ENCODE measurements at places on chromosomes 16 and 17. TPM values are rescaled to one million over a fixed set of nuclear protein-coding genes. Genes with fewer than 3 reads are reported as not detected.

- DNase-seq = no peak
Measured at GRCh38 chr17:76075364-76076145, 974 bp downstream of the GALR2 start.

- no peak for DNase-seq
Measured at GRCh38 chr17:228951-229708, 47.7 kb upstream of the DOC2B start.

DNA sequence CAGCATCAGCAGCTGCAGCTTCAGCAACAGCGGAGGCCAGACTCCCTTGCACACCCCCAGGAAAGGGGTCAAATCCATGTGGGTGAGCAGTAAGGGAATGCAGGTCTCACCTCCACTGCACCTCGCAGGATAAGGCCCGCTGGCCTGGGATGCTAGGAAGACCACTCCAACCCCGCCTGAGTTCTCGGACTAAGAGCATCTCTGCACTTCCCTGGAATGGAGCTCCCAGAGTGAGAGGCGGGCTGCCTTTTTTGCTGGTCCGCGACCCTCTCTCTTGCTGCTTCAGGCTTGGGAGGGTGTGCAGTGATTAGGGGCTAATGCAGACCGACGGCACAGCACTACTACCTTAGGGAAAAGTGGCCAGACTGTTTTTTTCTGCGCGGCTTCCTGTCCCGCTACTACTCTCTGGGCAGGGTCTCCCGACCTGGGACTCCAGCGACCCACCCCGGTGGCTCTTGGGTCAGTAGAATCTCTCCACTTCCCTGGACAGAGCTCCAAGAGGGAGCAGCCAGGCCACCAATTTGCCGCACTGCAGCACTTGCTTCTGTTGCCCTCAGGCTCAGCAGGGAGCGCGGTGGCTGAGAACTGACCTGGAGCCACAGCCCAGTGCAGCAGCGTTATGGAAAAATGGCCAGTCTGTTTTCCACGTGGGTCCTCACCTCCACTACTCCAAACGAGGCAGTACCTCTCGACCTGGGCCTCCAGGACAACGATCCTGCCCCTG lies 480.4 kb downstream of the CDH8 start:
- DNase-seq = no peak

DNA sequence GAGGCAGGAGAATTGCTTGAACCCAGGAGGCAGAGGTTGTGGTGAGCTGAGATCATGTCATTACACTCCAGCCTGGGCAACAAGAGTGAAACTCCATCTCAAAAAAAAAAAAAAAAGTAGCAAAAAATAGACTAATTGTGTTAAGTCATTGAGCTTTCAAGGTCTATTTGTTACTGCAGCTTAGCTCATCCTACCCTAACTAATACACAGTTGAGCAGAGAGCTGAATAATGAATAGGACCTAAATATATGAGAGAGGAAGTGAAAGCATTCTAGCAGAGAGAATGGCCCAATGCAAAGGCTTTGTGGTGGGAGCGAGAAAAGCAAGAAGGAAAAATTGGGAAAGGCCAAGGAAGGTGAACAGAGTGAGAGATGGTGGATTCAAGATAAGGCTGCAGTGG lies 128.3 kb downstream of the AXIN2 start:
- DNase-seq = no peak

DNA sequence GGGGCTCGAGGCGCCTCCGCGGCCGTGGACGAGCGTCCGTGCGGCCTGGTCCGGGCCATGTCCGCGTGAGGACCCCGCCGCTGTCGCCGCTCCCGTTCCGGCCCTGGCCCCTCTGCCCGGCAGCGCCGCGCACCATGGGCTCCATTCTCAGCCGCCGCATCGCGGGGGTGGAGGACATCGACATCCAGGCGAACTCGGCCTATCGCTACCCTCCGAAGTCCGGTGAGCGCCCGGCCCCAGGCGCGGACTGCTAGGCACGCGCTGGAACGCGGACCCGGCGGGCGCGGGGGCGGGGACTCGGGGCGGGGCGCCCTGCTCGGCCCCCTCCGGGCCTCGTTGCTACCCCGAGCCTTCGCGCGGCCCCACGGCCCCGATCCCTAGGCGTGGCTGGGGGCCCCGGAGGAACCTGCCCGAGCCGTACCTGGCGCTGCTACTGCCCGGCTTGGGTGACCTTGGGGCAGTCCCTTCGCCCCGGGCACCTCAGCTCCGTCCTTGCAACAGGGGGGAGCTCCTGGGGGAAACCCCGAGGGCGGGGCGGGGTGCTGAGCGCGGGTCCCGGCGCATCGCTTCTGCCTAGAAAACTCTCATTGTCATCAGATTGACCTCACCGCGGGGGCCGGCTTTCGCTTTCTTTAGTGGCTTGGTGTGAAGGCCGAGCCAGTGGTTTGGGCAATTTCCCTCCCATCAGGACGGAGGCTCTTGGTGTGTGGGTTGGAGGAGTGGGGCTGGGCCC lies 367 bp downstream of the MGRN1 start:
- peak; percentile 76 for DNase-seq

GRCh38 chr17:22707626-22708025 lies 1015.3 kb downstream of the KCNJ18 start:
- no peak for DNase-seq

DNA sequence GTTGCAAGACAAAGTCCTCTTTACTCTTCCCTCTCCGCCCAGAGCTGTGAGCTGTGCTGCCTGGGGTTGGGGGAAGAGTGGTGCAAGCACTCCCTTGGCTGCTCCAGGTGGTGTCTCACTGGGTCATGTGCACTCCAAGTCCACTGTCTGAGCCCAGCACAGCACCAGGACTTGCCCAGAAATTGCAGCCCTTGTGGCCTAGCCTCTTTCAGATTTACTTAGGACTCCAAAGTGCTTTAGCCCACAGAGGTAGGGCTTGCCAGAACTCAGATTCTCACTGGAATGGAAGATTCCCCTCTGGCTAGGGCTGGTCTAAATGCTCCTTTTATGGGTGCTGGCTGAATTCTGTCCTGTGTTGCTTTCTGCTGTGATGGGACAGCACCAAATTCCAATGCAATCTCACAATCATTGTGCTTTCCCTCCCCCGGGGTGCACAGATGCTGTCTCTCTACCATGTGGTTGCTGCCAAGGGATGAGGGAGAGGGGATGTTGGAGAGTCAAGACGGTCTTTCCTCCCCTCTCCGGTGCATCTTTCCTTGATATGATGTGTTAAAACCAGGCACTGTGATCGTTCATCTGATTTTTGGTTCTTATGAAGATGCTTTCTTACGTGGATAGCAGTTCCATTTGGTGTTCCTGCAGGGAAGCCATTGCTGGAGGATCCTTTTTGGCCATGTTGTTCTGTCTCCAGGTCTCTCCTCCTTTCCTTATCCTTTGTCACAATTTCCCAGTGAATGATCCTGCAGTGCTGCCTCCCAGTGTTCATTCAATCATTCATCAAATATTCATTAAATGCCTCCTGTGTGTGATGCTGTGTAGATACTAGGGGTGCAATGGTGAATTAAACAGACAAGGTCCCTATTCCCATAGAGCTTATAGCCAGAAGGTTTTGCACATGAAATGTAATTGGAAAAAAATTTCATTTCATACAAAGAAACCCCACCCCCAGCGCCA lies 216.3 kb downstream of the SPECC1 start:
- DNase-seq = no peak

GRCh38 chr16:766820-767640 lies 6.5 kb downstream of the MSLN start:
- DNase-seq = no peak

DNA sequence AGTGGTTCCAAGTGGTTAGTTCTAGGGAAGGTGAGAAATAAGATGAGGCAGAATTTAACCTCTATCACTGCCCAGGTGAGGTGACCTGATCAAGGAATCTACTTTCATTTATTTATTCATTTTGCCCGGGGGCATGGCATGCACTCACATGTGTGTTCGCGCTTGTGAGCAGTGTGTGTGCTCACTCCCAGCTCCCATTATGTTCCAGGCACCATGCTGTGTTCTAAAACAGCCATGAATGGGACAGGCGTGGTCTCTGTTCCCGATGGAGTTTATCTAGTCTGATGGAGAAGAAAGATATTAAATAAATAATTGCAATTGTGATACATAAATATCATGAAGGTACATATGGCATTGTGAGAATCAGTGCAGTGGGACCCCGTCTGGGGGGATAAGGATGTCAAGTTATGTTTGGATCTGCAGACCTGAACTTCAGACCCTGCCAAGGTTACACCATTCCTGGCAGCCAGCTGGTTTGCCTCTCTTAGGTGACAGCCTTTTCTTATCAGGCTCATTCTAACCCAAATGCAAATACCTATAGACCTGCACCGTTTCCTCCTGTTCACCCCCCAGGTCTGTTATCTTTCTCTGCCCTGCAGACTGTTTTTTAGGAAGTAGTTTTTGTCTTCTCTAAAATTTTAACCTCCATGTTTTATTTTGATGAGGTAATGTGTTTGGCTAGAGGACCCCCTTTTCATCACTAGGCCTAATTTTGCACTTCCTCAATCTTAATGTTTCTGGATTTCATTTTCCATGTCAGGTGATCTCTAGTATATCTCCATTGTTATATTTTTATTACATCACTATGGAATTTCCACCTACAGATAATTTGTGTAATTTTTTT lies 11.8 kb downstream of the CYB5B start:
- no peak for DNase-seq

SLC16A13 gene
- 14.7 TPM for total RNA-seq

FAM171A2 gene
- total RNA-seq = 1.3 TPM

SDR42E1 gene
- total RNA-seq = 9.4 TPM

CLEC18B gene
- total RNA-seq = 4.2 TPM

CDH11 gene
- not detected for total RNA-seq

RUNDC3A gene
- not detected for total RNA-seq

TMEM204 gene
- total RNA-seq = 186 TPM

OR1A1 gene
- not detected for total RNA-seq

RASL10B gene
- total RNA-seq = 0.57 TPM

Measured in naive thymus-derived CD8-positive, alpha-beta T cell (primary cell).